ENCODE measurements at places on chromosomes 3 and 15.

GRCh38 chr3:157152930-157153329, 7.0 kb downstream of the CCNL1 start:
- no peak for DNase-seq

- no peak for DNase-seq
Observed at GRCh38 chr15:50186752-50187151, 4.8 kb downstream of the SLC27A2 start.

GRCh38 chr3:4809922-4810321, 169.3 kb upstream of the BHLHE40 start:
- DNase-seq = no peak

GRCh38 chr3:57127891-57128518, 37.1 kb downstream of the IL17RD start:
- peak; percentile 39 for DNase-seq

DNA sequence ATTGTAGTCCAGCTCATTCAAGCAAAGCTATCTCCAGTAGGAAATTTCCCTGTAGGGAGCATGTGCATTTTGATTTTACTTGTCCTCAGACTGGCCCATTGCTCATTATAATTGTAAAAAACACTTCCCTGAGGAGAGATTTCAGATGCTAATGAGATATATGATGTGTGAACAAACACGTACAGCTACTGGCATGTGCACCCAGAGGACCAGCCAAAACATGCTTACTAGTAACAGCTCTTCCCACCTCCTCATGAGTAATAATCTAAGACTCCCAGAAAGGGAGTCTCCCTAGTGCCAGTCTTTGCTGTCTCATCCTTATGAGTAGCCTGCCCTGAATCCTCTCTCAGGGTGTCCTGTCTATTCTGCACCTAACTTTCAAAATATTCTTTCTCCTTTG, 43.4 kb downstream of the FBXO22 start:
- no peak for DNase-seq
